NCI-H526 (cell line): ENCODE measurements at places on chromosomes 5 and 9.

- no peak for DNase-seq
These were observed 67.2 kb downstream of the MRPS30 start for GRCh38 chr5:44875661-44876605.

- DNase-seq: no peak
These were observed 201.2 kb downstream of the ACTL7B start for GRCh38 chr9:108654566-108654965.

DNA sequence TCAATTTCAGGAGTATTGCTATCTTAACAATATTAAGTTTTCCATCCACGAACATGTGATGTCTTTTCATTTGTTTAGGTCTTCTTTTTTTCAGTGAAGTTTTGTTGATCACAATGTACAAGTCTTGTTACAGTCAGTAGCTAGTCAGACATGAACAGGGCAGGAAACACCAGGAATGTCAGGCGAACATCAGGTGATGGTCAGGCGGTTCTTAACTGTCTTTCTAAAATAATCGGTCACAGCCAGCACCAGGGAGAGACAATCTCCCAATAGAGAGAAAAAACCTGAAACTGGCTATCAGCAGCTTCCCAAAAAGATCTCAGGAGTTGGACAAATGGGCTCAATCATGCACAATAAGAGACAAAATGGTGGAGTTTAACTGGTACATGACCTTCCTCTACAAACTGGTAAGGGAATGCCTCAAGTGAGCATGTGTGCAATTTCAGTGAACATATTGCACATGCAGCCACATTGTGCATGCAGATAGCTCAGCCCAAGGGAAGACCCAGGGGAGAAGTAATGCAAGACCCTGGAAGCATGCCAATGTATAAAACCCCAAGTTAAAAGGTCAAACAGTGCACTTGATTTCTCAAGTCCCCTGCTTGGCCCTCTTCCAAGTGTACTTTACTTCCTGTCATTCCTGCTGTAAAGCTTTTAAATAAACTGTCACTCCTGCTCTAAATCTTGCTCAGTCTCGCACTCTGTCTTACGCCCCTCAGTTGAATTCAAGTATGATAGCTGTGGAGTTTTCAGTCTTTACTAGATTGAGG, 176.1 kb upstream of the RASEF start:
- no peak for DNase-seq

GRCh38 chr9:35273591-35273990, 111.8 kb downstream of the UNC13B start:
- no peak for DNase-seq

DNA sequence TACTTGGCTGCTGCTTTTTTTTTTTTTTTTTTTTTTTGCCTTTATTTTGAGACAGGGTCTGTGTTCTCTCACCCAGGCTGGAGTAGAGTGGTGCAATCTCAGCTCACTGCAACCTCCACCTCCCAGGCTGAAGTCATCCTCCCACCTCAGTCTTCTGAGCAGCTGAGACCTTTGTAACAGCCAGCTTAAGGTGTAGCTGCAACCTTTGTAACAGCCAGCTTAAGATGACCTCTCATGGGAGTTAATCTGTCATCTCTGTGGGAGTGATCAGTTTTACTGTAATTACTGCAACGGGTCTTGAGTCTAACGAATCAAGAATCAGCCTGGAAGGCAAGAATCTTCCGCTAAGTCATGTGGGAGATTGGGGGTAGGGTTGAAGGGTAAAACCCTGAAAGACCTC, 31.6 kb upstream of the SNX2 start:
- no peak for DNase-seq

DNA sequence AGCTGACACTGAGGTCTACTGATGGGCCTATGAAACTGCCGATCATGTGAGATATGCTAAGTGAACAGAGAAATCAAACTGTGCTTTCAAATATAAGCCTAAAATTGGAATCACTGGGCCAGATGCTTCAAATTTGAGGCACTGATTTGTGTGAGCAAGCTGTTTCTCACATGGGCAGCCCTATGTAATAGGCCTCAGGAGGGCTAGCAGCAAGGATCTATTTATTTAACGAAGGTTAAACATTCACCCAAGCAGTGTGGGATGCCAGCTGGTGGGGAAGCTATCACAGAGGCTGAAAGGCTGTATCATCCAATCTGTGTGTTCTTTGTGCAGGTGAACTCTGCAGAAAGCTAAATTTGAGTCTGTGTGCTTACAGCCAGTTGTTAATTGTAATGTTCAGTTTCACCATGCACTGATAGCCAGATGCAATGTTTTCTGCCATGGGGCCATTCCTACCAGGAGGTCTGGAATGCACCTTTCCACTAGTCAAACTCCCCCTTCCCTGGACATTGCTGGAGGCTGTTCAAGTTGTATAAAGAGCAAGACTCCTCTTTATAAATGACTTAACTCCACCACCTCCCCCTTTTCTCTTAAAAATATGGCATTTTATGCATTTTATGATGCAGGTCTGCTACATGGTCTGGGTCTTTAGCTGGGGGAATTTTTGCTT, 228.9 kb downstream of the SH3GL2 start:
- DNase-seq: peak; percentile 8

- no peak for DNase-seq
These were observed 1.8 kb downstream of the LURAP1L start for GRCh38 chr9:12776513-12777055.

DNA sequence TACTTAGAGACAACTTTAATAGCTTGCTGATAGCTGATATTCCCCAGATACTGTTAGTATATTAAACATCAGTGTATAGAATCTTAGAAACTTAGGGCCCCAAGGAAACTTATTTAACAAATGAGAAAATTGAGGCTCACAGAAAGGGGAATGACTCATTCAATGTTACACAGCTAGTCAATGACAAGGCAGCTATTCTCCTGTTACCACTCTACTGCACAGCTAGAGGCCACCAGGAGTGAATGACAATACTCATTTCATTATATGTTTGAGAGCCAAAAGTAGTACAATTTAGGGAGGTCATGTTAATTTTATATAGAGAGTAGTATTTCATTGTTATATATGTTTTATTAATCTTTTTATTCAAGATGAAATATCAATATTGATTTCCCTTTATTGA, 33.2 kb upstream of the PCDHB1 start:
- no peak for DNase-seq

GRCh38 chr9:698954-699353, 142.5 kb upstream of the DMRT1 start:
- no peak for DNase-seq

- DNase-seq: no peak
These were observed 51.5 kb upstream of the NKD2 start for GRCh38 chr5:956941-957747.

DNA sequence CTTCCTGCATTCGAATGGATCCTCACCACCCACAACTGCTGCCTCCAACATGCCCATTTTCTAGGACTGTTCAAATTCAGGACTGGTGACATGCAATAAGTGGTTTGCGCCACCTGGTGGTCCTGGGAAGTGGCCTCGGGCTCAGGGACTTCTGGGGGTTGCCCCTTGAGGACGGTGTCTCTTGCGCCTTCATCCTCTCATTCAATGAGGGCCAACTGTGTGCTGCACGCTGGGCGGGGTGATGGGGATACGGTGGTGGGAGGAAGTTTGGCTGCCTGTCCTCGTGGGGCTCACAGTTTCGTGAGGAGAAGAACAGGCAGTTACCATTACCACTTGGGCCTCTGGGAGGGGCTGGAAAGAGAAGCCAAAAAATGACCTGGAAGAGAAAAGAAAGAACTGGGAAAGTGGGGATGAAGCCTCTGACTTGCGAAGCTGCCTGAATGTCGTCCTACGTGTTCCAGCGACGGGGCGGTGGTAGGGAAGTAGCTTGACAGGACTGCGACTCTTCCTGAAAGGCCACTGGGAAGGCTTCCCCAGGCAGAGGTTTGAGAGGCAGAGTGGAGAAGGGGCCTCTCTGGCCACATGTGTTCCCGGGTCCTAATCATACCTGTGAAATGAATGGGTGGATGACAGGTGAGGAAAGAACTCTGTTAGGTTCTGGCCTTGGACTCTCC, 49.0 kb downstream of the PSD2 start:
- peak; percentile 80 for DNase-seq

- no peak for DNase-seq
These were observed 101.4 kb downstream of the GALNT10 start for GRCh38 chr5:154291917-154292316.

DNA sequence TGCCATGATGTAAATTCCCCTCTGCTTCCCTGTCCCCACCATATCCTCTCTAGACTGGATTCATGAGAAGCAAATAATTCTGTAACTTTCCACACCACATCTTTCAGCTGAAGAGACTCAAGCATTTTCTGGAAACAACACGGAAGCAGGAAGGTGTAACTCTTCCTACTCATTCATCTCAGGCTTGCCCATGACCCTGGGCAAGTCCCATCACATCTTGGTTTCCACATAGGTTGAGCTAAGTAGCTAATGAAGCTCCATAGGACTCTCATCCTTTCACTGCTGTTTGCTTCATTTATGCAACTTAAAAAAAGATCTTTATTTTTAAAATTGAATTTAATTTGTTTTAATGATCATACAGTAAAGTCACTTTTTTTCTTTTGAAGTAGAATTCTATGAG, 32.7 kb upstream of the STARD4 start:
- DNase-seq: no peak

GRCh38 chr9:134764473-134765269, 115.9 kb upstream of the FCN2 start:
- no peak for DNase-seq
